ENCODE measurements at places on chromosomes 12 and 14. TPM values are rescaled to one million over a fixed set of nuclear protein-coding genes. Genes with fewer than 3 reads are reported as not detected.

DNA sequence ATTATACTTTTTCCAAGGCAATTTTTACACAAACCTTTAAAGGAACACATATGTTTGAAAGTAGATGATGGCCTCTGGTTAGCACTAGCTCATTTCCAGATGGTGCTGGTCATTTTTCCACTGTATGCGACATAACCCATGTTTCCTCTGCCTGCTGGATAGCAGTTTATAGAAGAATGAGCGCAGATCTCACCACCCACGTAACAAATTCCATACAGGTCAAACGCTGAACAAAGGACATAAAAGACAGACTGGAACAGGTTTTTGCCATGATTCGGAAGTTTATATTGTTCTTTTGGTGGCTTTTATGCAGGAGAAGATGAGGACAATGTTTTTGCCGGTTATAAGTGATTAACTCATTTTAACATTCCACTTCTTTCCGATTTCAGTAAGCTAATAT, 30.7 kb downstream of the PPP1R36 start:
- DNase-seq = no peak

DNA sequence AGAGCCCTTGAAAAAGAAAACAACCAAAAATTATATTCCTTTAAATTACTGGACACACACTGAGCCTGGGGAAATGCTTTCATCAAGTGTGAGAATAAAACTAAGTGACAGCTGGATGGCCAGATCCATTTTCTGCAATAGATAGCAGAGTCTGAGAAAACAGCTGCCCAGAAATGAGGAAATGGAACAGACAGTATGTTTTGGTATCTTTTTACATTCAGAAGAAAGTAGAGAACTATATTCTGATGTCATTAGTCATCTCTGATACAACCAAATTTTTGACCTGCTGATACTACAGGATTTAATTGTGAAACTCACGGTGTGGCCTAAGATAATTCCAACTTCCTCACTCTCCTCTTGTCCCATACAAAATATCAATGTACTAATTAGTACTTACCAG, 78.2 kb downstream of the HMGA2 start:
- no peak for DNase-seq

DNA sequence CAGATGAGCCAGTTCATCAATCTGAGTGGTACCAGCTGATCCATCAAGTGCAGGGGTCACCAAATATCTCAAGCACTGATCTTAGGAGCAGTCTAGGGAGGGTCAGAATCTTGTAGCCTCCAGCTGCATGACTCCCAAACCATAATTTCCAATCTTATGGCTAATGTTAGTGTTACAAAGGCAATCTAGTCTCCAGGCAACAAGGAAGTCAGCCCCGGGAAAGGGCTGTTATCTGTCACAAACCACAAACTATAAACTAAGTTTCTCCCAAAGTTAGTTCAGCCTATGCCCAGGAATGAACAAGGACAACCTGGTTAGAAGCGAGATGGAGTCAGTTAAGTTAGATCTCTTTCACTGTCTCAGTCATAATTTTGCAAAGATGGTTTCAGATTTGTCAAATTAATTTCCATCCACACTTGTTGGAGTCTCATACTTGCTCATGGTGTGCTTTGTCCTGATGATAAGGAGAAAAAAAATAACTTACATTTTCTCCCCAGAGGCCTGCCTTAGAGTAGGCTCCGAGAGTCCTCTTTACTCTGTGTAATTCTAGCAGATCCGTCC, 3.9 kb upstream of the ABHD4 start:
- DNase-seq = no peak

DNA sequence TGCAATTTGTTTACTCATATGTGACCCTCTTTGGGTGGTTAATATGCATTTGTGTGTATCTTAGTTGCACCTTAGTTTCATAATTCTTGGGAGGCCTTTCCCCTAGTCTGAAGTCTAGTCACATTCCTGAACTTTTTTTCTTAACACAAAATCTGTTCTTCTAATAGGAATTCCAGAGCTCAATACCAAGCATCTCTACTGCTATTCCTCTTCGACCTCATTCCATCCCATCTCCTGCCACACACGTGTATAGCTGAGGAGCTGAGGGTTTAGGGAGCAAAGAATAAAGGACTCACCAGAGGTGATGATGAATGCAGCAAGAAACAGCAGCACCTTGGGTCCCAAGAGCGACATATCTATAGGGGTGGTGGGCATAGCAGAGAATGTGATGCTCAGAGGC, 875 bp downstream of the MFAP5 start:
- no peak for DNase-seq

GRCh38 chr12:76329159-76329558, 19.1 kb downstream of the BBS10 start:
- DNase-seq = no peak

DNA sequence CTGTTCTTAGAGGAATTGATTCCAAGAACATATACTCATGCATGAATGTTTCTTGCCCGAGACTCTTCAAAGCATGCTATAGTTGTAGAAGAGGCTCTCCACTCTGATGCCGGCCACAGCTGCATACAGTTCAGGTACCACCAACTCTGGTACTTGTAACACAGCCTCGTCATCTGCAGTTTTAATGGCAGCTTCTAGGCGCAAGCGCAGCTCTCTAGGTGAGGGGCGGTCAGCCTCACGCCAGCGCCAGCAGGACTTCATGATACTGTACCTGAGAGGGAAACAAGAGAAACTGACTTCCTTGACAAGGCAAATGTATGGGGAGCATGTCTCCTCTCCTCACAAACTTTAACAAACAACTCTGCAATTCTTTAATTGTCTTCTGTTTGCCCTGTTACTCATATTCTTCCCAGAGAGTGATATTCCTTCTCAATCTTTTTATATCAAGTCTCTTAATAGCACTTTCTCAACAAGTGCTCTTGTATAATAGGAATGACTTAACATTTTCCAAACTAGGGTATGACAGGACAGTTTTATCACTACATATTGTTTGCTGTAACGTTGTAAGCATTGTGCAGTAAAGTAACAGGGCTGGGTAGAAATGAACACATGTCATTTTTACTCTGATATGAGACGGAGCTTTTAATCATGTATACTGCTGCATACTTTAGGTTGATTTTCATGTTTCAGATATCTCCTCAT, 6.8 kb upstream of the MAGOHB start:
- no peak for DNase-seq

- no peak for DNase-seq
Measured at GRCh38 chr14:52834440-52834842, 43.0 kb upstream of the GNPNAT1 start.

DNA sequence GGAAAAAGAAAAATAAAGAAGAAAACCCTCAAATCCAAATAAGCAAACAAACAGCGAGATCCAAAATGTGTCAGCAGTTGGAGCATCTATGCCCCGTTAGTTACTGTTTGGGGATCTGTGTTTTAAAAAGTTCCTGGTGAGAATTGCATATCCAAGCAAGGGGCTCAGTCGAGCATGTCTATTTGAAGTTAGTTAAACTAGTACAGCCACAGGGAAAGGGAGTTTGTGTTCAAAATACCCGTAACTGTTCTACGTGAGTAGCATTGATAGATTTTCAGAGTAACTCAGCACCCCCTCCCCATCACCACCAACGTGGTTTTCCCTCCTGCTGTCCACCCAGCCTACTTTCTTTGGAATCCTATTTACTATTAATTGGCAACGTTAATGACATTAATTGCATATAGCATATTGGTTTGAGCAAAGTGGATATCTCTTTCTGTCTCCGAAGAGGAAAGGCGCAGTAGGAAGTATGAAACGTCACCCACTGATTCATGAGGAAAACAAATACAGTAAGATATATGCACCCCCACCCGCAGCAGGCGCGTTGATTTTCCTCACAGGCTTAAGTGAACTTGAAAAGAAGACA, 1.5 kb downstream of the NPAS3 start:
- no peak for DNase-seq

DNA sequence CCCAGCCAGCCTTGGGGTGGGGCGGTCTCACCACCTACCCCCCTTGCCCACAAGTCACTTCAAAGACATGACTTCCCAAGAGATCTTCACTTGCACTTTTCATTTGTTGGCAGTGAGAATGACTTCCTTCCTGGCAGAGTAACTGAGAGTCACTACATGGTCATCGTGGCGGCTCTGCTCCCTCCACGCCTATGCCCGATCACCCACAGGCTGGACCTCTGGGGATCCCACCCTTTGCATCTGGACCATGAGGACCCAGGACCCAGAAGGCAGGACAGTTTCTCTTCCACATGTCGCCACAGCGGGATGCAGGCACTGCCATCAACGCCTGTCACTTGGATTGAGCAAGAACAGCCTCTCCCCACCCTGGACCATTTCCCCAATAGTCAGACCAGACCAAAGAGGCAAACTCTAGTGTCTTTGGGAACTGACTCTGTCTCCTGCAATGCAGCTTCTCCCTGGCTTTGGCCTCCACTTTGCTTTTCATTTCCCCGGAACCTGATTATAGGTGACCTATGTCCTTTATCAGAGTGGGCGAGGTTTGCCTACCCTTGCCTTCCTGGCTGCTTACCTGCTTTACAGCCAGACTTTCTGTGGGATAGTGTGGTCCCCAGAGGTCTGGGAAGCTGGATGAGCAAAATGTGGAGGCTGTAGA, 3.6 kb downstream of the VDR start:
- no peak for DNase-seq

- no peak for DNase-seq
Measured at GRCh38 chr14:65423982-65424381, 11.5 kb downstream of the FUT8 start.

GRCh38 chr12:124660851-124661250, 93.4 kb upstream of the NCOR2 start:
- DNase-seq = no peak

- DNase-seq = no peak
Measured at GRCh38 chr12:122107261-122107660, 28.7 kb downstream of the MLXIP start.

Gene ACOT6
- total RNA-seq = 1.4 TPM

Gene ACRBP
- 3.3 TPM for total RNA-seq

Gene UBR7
- total RNA-seq = 7.8 TPM

Gene GLT8D2
- 0.44 TPM for total RNA-seq

Gene DBX2
- not detected for total RNA-seq
